ENCODE measurements at places on chromosomes 12 and 14.
A peak's percentile ranks its signal among the peaks of the same experiment; 100 is the strongest.

DNA sequence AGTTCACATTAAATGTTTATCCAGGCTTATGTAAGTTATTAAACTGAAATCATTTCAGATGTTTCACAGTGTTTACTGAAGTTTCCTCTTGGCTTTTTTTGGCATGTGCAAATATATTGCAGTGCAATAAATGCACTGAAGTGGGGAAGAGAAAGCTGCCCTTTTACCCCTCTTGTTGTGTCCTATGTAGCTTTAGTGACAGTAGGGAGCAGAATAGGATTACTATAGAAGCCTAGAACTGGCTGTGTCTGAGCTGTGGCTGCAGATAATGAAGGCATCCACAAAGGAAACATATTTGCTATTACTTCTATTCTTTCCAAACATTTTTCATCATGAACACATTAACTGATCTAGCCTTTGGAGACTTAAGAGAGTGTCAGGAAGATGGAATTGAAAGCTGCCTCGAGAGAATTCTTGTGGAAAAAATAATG is 24.1 kb upstream of the CNTN1 start:
- DNase-seq = no peak

GRCh38 chr12:122024132-122024785 is 2.6 kb downstream of the BCL7A start:
- DNase-seq = peak; percentile 74

DNA sequence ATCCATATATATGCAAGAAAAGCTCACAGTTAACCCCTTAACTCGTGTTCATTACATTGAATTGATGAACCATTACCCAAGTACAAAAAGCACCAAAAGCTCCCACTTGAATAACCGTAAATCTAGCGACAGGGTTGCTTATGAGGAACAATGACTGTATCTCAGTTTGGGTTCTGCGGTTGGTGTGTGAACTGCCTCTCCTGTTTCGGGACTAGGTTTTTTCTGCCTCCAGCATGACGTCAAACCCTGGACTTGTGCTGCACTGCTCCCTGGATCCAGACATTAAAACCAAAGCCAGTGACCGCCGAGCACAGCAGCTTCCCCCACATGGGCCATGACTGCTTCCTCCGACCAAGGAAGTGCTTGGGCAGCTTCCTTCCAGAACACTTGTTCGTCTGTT is 77.7 kb downstream of the SETD3 start:
- DNase-seq = no peak

DNA sequence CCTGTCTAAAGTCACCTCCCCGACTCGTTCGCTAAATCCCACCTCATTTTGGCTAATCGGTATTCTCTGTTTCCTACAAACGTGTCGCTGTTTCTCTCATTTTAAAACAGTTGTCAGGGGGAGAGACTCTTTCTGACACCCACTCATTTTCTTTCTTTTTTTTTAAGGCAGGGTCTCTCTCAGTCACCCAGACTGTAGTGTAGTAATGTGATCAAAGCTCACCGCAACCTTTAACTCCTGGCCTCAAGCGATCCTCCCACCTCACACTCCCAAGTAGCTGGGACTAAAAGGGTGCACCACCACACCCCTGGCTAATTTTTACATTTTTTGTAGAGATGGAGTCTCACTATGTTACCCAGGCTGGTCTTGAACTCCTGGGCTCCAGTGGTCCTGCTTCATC is 19.1 kb downstream of the WDR20 start:
- no peak for DNase-seq

GRCh38 chr12:106211973-106212372 is 35.8 kb downstream of the CKAP4 start:
- no peak for DNase-seq

DNA sequence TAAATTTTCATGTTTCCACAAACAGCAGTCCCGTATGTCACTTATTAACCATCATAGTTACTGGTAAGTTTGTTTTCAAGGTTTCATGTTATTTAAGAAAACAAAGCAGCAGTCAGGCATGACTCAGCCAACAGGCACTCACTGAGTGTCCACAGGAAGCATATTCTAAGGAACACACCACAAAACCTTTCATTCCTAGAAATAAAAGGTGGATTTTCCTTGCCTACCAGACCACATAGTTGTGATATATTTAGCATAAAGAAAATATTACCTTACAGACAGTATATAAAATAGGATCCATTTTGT is 143.3 kb upstream of the AVPR1A start:
- peak; percentile 77 for DNase-seq

- DNase-seq = no peak
These were observed 374.7 kb downstream of the DIO2 start for GRCh38 chr14:79836577-79836976.

- DNase-seq = no peak
These were observed 794.3 kb downstream of the C12orf50 start for GRCh38 chr12:87234898-87235297.

DNA sequence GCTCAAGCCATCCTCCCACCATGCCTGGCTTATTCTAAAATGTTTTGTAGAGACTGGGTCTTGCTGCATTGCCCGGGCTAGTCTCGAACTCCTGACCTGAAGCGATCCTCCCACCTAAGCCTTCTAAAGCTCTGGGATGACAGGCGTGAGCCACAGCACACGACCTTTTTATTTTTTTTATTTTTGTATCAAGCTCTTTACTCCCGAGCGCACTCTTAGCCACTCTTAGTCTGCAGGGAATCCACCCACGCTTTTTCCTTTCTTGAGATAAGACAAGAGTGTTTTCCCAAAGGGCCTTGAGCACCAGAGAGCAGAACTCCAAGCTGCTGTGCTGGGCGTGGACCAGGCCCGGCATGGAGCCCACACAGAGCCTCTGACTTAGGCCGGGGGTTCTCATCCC is 23.4 kb downstream of the MAP1LC3B2 start:
- DNase-seq = no peak

- peak; percentile 40 for DNase-seq
These were observed 41.3 kb downstream of the MED13L start for GRCh38 chr12:116236148-116236731.

DNA sequence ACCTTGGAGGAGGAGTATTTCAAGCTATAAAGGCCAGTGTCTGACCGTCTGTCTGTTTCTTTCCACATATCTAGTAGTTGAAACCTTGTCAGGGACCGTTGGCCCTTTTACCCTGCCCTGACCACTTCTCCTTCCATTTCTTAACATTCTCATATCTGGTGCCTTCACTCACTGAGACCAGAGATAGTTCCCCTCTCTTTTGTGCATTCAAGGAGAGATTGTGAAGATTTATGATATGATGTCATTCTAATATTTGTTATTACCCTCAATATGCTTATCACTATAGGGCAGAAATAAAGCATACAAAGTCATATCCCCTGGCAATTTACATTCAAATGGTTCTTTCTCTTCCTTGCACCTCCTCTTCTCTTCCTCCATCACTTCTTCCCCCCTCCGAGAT is 83.3 kb downstream of the PLXNC1 start:
- no peak for DNase-seq

DNA sequence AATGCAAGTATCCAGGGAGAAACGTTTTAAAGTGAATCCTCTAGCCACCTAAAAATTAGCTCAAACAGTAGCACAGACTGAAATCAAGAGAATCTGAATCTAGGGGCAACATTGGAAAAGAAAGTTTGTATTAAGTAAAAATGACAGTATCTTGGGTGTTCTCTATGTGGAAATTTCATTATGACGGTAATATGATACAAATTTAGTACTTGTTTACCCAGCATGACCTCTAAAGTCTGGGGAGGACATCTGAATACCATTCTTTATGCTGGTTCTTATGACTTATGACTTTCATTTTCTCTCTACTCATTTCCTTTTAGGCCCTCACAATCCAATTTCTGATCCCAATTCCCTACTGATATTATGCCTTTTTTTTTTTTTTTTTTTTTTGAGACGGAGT is 14.0 kb downstream of the GTSF1 start:
- no peak for DNase-seq

GRCh38 chr12:72074065-72074464 is 135.4 kb downstream of the TPH2 start:
- no peak for DNase-seq

DNA sequence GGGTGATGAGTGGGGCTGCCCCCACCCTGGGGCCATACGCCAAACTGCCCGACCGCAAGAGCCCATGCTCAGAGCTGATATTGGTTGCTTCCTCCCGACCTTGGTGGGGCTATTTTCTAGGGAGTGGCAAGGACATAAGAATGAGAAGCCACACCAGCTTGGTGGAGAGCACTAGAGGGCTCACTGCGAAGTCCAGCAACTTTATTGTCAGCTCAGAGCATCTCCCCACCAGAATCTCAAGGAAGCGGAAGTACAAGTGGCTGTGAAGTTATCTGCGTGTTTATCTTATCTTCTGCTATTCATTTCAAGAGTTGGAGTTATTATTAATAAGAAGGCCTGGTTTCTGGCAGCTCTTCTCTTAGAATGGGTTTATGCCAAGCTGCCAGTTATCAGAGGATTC is 4.9 kb upstream of the PLXNC1 start:
- DNase-seq = no peak

- no peak for DNase-seq
These were observed 121.4 kb upstream of the RAP1B start for GRCh38 chr12:68489273-68489672.

GRCh38 chr14:38186216-38186615 is 21.5 kb upstream of the SSTR1 start:
- DNase-seq = no peak

GRCh38 chr12:26680727-26681455 is 152.1 kb downstream of the ITPR2 start:
- no peak for DNase-seq

DNA sequence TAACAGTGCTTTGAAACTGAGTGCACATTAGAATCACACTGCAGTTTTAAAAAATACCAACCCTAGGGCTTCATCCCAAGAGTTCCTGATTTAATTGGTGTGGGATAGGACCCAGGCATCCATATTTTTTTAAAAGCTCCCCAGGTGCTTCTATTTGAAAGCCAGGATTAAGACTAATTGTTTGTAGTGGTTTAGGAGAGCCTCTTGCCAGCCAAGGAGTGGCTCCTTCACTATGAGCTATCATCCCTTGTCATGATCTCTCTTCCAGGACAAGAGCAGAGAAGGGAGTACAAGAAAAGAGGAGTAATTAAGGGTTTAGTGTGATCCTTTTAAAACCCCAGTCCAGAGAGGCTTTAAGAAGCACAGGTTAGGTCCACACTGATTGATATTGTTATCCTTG is 178.0 kb downstream of the CAND1 start:
- DNase-seq = no peak

DNA sequence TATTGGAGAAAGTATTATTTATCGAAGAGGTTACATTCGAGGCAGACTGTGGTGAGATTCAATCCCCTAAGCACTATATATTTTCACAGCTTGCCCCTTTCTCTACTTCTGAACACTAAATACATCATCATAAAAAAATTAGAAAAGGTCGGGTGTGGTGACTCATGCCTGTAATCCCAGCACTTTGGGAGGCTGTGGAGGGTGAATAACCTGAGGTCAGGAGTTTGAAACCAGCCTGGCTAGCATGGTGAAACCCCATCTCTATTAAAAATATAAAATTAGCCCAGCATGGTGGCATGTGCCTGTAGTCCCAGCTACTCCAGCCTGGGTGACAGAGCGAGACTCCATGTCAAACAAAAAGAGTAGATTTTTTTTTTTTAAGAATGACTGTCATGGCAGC is 70.6 kb upstream of the MYF6 start:
- no peak for DNase-seq

- DNase-seq = no peak
These were observed 6.3 kb downstream of the CDCA4 start for GRCh38 chr14:105014631-105015030.

- no peak for DNase-seq
These were observed 2.7 kb upstream of the GALNT6 start for GRCh38 chr12:51393676-51394545.

DNA sequence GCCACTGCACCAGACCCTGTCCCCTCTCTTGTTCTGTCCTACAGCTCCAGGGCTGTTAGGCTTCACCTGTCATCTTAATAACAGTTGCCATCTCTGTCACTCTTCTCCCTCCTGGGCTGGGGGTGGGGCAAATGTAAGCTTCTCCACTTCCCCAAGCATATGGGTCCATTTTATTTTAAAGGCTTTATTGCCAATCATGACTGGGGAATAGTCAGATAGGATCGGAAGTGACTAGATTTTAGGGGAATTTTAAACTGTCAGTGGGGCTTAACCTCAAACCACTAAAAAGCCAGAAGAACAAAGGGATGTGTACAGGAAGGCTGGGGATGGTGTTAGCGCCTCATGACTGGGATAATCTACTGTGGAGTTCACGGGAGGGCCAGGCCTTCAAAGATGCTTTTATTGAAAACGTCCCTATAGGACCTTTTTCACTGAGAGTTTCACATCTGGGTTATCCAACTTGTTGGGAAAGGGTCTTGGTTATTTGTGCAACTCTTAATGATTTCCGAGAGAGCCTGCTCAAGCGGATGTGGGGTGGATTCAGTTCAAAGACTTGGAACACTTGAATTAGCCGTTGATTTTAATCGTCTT is 41.6 kb downstream of the CHST11 start:
- DNase-seq = no peak
